ENCODE measurements at places on chromosomes 6 and 20.

DNA sequence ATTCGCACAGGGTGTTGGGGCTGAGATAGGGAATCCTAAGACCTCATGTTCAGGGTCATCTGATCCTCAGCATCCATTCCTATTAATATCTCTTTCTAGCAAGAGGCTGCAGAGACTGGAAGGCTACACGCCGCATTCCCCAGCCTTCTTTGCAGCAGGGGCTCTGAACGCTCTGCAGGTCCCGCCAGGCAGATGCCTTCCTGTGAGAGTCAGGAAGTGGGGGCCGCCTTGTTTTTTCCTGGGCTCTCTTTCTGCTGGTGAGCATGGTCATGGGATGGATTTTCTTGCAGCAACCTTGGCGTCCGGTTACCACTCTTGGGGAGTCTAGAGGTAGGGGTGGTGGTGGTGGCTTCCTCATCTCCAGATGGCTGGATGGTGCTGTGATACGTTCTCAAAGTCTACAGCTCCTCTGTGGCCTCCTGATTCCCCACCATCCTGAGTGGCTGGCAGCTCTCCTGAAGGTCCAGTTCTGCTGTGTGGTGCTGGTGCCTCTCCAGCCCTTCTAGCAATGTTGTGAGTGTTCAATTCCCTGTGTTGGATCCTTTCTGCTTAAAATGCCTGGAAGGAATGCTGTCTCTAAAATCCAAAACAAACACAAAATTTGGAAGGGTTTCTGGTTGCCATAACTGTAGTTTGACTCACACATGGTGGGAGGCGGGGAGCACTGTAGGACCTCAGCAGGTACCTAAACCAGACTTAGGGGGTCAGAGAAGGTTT lies 111.9 kb downstream of the CEBPB start:
- no peak for DNase-seq

GRCh38 chr6:148455674-148456558 lies 113.3 kb downstream of the SASH1 start:
- no peak for DNase-seq

DNA sequence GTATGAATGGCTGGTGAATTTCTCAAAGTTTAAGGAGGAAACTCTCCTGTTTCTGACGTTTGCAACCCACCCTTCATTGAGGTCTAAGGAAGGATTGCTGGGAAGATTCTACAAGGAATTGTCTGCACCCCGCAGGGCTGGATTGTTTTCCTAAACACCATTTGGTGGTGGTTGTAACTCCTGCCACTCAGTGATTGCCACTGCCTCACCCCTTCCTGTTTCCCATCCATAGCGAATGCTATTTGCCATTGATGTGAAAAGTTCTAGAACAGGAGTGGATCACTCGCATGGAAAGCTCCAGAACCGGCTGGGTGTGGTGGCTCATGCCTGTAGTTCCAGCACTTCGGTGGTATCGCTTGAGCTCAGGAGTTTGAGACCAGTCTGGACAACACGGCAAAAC lies 8.7 kb upstream of the DSP start:
- no peak for DNase-seq

DNA sequence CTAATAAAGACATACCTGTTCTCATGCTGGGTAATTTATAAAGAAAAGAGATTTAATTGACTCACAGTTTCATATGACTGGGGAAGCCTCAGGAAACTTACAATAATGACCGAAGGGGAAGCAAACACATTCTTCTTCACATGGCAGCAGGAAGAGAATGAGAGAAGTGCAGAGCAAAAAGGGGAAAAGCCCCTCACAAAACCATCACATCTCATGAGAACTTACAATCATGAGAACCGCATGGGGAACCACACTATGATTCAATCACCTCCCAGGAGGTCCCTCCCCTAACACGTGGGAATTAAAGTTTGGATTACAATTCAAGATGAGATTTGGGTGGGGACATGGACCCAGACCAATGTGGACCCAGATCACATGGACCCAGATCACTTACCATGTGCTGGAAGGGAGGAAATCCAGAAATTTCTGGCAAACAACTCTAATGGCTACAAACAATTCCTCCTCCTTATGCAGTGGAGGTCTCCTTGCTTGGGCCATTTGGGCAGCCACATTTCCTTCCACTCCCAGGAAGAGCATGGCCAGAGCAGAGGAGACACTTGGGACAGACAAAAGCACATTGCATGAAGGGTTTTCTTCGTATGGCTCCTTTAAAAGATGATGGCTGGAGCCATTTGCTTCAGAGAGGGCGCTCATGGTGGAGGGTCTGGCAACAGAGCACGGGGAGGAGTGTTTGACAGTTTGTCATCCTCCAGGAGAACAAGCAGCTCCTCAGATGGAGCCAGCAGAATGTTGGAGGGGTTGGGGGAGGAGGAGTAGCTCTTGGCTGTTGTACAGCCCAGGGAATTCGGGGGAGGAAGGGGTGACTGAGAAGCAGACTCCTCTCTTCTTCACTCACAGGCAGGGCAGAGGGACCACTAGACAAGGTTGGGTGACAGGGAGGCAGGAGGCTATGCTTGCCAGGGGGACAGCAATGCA lies 30.4 kb downstream of the SERPINB9 start:
- DNase-seq, result no peak

- DNase-seq, result no peak
These were observed 231.0 kb upstream of the EYS start for GRCh38 chr6:65938000-65938399.

Measured in GM12892 (cell line).